ENCODE measurements at places on chromosomes 7 and 10.

DNA sequence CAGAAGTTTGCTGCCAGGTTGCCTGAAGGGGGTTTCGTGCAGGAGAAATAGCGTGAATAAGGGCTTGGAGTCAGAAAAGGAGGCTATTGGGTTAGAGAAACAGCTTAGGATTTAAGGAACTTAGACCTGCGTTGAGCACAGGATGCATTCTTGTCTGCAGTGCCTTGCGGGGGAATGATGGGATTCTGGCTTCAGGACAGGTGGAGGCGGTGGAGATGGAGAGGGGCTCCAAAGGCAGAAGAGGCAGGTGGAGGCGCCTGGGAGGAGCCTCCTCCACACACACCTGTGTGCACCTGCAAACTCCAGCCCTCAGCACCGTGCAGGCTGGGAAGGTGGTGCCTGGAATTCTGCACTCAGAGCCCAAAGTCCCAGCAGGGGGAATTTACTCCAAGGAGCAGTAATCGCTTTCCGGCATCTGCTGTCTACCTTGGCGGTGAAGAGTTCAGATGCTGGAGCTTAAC, 1.8 kb downstream of the CLIP2 start:
- no peak for DNase-seq

GRCh38 chr7:28779954-28780353, 178.2 kb downstream of the TRIL start:
- no peak for DNase-seq

- DNase-seq: no peak
These were observed 10.4 kb upstream of the CLCN1 start for GRCh38 chr7:143305423-143306070.

DNA sequence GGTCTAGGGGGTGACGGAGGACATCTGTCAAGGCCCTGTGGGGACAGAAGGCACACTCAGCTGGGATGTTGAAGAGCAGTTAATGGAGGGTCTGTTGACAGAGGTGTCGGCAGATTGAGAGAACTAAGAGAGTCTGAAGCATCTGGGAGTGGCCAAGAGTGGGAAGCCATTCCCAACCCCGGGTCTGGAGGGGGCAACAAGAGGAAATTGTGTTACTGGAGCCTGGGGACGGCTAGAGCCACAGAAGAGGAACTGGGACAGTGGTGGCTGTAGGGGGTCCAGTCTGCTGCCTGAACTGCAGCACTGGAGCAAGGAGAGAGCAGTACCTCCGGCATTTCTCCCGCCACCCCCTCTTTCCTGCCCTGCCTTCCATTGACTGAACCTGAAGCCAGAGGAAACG, 136.6 kb downstream of the CHN2 start:
- DNase-seq: no peak

- no peak for DNase-seq
These were observed 283 bp upstream of the TRDMT1 start for GRCh38 chr10:17201794-17202116.

- DNase-seq: peak; percentile 49
These were observed 578 bp downstream of the CACUL1 start for GRCh38 chr10:118754229-118754555.

GRCh38 chr10:124721330-124722045, 22.7 kb downstream of the FAM53B start:
- no peak for DNase-seq

DNA sequence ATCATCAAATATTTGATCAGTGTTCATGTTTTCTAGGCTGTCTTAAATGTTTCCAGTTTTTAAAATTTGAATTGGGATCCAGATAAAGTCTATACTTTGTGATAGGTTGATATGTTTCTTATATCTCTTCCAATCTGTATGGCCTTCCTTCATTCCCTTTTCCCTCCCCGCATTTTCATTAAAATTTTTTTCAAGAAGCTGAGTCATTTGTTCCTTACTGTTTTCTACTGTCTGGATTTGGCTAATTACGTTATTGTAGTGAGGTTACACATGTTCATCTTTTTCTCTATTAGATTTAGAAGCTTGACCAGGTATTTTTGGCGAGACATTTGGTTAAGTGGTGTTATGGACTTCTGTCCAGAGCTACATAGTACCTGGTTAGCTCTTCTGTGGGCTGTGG, 11.2 kb downstream of the GARS1 start:
- no peak for DNase-seq
